ENCODE measurements at places on chromosomes 6 and 20.

DNA sequence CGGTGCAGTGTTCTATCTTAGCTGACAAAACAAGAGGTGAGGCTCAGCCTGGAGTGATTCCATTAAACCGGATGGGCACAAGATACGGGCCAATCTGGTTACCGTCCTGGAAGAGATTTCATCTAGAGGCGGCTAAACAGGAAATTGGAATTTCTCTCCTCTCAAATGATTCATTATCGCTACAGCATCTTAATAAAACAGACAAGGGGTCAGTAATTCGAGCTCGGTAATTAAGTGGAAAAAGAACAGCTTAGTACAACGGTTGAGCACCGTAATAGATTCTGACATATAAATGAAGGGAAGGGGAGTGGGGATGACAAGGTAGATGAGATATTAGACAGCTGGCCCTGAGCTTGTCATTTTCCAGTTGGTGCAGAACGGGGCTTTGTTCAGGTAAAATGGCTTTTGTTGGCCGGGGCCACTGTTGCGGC lies 137.2 kb downstream of the EDN3 start:
- DNase-seq, result no peak

DNA sequence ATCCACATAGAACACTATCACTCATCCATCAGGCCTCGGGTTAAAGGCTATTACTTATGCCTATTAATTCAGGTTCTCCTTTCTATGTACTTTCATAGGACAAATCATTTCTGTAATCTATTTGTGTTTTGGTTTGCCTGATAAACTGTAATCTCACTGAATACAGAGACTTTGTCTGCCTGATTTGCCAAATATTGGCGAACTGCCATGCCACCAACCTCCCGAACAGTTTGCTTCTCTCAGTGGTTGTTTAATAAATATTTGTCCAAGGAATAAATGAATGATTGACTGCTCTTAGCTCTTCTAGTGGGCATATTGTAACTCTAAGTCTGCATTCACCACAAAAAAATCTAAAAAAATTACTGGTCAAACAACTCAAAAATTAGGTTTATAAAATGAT lies 170.1 kb upstream of the ZFP64 start:
- DNase-seq, result no peak

- no peak for DNase-seq
These were observed 279.6 kb downstream of the TFAP2B start for GRCh38 chr6:51098246-51098645.

DNA sequence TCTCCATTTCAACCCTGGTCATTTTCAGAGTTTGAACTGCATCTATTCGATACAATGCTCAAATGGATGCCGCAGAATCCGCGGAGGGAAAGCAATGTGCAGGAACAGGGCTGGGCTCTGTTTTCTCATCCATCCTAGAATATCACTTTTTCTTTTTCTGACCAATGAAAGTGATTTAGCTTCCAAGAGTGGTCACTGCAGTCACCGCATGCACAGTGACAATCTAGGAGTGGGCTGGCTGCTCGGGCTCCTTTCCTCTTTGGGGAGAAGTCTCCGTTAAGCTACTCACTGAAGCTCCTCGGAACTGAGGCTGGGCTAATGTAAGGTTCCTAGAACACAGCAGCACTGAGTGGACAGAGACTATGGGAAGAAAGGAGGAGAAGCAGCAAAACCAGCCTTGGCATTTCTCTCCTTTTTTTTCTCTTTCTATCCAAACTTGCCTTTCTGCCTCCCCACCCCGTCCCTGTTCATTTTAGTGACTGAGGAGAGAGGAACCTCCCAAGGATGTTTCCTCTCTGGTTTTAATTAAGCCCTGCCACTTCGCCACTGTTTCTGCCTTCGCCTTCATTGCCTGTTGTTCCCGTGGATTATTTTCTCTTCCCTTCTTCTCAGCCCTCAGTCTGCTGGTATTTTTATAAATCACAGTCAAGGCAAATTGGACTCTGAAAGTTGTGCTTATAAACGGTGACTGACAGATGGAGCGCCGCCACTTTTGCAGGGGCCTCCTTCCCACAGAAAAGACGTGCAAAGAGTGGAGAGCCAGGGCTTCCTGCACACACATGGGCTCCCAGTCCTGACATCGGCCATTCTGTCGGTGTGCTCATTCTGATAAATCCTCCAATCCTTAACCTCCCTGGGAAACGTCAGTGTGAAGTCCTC lies 41.1 kb downstream of the RAMACL start:
- no peak for DNase-seq

DNA sequence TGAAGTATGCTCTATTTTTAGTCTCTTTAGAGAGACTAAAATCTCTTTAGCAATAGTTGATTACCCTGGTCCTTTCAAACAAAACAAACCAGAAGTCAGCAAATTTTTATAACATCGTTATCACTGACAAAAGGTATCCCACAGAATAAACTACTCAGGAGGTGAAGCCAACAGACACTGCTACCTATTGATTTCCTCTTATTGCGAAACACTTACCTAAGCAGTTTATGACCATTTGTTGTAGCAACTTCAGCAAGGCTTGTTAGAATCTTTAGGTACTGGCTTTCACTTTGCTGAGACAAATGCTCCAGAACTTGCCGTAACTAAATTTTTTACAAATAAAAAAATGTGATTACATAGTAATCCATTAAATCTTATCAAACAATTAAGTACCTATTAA lies 64.4 kb downstream of the HACE1 start:
- DNase-seq, result no peak

- peak; percentile 33 for DNase-seq
These were observed 60.3 kb downstream of the VTA1 start for GRCh38 chr6:142207265-142207877.

GRCh38 chr20:62215020-62215990 lies 4.8 kb downstream of the HRH3 start:
- no peak for DNase-seq

DNA sequence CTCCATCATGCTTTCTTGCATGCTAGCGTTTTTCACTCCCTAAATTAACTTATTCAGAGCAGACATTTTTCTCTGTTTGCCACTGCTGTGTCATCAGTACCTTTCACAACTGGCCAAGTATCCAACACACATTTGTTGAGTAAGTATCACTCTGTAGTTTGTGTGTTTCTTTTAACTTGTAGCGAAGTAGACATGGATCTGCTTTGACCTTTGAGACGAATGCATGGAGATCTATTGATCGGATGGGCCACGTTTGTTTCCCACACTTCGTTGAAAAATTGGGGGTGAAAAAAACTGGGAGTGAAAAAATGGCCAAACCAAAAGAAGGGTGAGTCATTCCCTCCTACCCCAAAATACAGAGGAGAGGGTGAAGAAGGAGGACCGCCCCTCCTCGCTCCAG lies 12.9 kb upstream of the SLC9A8 start:
- DNase-seq, result no peak

- DNase-seq, result no peak
These were observed 140.0 kb downstream of the ARID1B start for GRCh38 chr6:156917213-156917612.

DNA sequence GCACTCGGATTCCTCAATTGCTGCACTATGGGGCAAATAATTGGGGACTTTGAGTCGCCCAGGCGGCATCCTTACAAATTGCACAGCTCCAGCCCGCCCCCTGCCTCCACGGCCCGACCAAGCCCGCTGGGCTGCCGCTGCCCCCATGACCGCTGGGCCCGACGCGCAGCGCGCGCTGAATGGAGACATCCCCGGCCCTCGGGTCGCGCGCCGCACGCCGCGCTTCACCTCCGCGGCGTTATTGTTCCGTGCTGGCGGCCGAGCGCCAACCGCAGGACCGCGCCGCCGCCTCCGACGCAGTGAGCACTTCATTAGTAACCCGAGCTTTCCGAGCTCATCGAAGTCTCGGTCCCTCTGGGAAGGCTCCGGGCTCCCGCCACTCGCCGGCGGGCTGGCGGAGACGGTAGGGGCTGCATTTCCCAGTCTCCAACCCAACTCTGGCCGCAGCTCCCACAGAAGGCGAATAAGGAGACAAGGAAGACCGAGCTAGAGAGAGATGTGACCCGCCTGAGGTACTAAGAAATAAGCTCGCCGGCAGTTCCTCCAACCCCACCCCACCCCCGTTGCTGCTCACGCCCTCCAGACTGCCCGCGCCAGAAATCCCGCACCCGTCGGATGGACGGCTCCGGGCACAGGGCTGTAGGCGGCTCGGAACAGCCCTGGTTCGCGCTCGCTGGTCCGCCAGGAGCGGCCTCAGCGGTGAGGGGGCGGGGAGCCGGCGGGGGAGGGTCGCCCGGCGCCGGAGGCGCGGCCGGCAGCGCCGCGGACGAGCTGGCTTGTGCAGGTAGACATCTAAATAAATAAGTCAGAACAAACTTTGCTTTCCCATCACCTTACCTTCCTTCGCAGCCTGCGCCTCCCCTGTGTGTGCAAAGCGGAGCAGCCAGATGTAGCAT lies 703 bp downstream of the EPHA7 start:
- DNase-seq, result no peak

DNA sequence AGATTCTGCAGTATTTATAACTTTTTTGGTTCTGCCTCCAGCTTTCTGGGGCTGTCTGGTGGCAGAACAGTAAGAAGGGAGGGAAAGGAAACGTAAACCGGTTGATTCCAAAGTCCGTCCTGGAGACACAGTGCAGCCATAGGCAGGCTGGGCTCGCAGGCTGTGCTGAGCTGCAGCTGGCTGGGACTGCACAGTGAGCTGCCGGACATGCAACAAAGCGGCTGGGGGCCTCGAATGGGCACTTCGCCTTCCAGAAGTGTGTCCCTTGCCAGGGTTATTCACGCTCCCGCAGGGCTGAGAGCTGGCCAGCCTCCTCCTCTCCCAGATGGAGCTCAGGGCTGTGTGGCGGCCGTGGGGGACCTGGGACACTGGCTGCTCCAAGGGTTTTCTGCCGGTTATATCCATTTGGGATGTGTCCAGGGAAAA lies 78.1 kb upstream of the CD93 start:
- DNase-seq, result no peak

DNA sequence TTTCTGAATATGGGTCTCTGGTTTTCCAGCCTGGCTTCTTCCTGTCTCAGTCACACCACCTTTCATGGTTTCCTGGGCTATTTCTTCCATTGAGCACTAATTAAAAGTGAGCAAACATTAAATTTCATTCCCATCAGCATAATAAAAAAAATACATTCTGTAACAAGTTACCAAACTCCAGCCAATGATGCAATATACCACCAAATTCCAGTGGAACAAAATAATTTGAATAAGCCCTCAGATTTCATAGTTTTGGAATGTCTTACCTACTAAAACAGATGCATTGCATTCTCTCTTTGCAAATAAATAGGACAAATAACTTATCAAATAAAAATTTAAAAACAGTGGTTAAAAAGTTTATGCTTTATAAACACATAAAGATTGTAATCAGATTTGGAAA lies 97.8 kb upstream of the PRDM1 start:
- no peak for DNase-seq

GRCh38 chr20:58584051-58584824 lies 66.8 kb upstream of the STX16 start:
- no peak for DNase-seq

- DNase-seq, result peak; percentile 92
These were observed 25.1 kb downstream of the NEDD9 start for GRCh38 chr6:11207199-11207968.

DNA sequence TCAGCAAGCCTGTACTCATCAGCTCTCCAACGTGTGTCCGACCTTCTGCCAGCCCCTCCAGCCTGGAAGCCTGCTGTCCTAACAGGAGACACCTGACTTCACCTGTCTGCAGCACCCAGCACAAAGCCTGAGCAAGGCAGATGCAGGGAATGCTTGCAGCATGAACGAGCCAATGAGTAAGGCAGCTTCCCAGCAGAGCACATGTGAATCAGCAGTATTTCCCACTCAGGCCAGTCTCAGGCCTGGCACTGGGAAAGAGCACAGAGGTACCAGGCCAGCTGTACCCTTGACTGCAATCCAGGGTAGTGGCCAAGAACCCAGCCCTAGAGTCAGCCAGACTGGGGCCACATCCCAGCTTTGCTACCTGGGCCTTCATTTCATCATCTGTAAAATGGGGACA lies 120.8 kb downstream of the MAFB start:
- no peak for DNase-seq

DNA sequence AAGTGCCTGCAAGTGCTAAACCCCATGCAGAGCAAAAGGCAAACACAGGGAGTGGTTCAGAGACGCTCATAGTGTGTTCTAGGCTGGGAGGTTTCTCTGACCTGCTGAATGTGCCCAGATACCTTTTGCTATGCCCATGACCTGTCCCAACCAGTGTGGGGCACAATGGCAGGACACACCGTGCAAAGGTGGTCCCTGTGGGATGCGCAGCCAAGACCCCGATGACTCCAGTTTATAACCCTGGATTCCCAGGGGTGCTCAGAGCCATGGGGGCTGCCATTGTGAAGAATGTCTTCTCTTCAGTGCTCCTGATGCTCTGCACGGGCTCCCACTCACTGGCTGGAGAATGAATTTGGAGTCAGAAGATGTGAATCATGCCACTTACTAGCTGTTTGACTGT lies 2.2 kb upstream of the NINL start:
- DNase-seq, result no peak

DNA sequence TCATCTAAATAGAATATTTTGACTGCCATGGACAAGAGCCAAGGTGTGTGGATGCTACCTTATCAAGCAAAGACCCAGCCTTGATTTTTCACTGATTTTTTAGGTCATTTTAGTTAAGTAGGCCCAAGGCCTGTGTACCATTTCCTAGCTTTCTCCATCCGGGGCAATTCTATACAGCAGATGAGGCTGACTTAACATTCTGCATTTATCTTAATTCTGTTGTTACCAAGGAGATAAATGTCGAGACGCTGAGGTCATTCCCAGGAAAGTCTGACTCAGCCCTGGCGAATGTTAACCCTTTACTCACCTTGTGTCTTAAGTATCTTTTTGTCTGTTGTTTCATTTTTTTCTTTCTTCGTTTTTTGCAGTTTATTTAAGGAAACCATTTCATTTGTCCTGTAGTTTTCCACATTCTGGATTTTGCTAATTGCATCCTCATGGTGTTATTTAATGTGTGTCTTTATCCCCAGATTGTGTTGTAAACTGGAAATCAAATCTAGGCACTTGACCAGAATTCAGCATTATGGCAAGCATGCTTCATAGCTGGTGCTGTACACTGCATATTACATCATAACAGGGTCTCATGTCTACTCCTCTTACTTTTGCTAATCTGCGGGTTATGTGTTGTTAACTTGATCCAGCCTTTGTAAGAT lies 277.0 kb downstream of the CDKAL1 start:
- DNase-seq, result peak; percentile 91

- DNase-seq, result no peak
These were observed 394.1 kb upstream of the AGPAT4 start for GRCh38 chr6:161667957-161668356.

- DNase-seq, result no peak
These were observed 13.8 kb downstream of the SIGLEC1 start for GRCh38 chr20:3698591-3699001.

DNA sequence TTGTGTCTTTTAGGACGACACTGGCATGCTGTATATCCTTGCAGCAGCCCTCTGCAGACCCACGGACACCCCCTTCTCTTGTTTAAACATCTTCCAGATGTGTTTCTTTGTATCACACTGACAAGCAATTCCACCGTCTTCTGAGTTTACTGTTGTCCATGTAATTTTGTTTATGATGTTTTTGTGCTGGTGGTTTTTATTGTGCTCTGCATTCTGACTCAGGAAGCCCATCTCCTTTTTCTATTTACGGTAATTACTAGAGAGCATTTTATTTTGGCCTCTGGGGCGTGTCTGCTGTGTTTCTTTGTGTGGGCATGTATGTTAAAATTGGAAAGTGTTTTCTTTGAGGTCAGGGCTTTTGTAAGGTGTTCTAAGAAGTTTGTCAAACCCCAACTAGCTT lies 111.9 kb downstream of the JARID2 start:
- DNase-seq, result no peak
